ENCODE measurements at places on chromosomes 2 and 18.
A peak's percentile ranks its signal among the peaks of the same experiment; 100 is the strongest.

GRCh38 chr2:241011751-241012510 lies 13.5 kb downstream of the SNED1 start:
- DNase-seq, result no peak

DNA sequence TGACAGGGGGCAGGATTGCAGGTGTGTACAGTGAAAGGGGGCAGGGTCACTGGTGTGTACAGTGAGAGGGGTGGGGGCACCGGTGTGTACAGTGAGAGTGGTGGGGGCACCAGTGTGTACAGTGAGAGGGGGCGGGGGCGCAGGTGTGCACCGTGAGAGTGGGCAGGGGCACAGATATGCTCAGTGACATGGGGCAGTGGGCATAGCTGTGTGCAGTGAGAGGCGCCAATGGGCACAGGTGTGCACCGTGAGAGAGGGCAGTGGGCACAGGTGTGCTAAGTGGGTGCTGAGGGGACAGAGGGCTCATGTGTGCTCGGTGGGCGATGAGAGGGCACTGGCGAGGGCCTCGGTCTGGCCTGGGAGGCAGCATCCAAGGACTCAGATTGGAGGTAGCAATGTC lies 63.0 kb downstream of the GREB1 start:
- no peak for DNase-seq

GRCh38 chr2:231634412-231634811 lies 41.7 kb downstream of the TEX44 start:
- no peak for DNase-seq

GRCh38 chr2:161103451-161103831 lies 56.8 kb upstream of the TANK start:
- no peak for DNase-seq

GRCh38 chr18:25164848-25165811 lies 186.8 kb downstream of the ZNF521 start:
- DNase-seq, result no peak

DNA sequence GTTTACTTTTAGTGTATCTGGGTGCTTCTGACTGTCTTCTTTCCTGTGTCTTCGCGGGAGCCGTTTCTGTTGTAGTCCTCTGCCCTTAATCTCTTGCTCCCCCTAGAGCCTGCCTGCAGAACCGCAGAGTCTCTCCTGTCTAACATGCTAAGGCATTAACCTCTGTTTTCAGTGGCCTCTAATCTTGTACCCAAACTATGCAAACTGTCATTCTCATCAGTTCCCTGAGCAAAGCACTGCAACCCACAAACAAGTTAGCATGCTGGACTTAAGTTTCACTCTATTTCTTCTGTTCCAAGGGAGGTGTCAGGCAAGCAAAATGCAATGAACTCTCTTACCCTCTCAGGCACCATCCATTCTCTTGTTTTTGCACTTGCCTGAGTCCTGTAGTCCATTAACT lies 138.4 kb downstream of the OTX1 start:
- no peak for DNase-seq

- no peak for DNase-seq
Observed at GRCh38 chr18:21703241-21703820, 1.2 kb downstream of the ABHD3 start.

DNA sequence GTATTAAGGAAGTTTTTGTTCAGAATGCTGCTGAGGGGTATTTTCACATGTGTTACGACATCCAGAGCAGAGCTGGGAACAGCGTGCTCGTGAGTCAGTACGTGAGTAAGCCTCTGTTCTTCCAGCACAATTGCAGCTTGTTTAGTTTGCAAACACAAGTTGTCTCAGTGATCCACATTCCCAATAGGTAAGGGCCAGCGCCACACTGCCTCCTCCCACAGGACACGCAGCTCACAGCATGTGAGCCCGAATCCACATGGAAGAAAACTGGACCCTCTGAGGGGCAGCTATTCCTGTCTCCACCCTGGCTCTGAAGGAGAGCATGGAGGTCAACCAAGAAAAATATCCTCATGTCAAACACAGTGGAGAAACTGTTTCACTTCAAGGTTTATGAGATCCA lies 173.9 kb upstream of the PID1 start:
- peak; percentile 5 for DNase-seq

- DNase-seq, result no peak
Observed at GRCh38 chr2:49532702-49533101, 378.4 kb upstream of the FSHR start.

GRCh38 chr2:45951025-45951727 lies 299.7 kb downstream of the PRKCE start:
- DNase-seq, result peak; percentile 21

- DNase-seq, result no peak
Observed at GRCh38 chr2:236642584-236643291, 73.1 kb downstream of the ACKR3 start.

DNA sequence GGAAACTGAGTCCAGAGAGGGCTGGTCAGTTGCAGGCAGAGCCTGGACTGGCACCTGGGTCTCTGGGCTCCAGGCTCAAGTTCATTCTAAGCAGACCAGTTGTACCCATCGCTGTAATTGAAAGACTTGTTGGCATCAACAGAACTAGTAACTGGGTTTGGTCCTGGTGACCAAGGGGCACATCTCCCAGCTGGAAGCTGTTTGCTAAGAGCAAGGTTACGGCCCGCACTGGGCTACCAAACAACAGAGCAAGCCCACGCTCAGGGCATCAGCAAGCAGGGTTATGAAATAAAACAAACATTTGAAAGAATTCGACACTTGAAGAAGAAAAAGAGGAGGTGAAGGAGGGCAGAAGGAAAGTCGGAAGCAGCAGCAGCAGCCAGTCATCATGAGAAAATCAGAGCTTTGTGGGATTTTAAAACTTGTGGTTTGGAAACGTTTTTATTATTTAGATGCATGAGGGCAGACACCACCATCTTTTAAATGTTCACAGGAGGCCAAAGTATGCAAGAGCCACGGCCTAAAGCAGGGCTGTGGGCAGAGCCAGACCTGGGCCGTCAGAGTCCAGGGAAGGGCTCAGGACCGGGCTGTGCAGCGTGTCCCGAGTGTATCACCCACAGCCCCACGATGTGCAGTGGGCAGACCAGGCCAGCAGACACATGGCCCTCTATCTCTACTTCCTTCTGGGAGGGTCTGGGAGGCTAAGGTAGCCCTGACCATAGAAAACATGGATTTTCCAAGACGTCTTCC lies 220.3 kb downstream of the BCL2 start:
- no peak for DNase-seq

- DNase-seq, result no peak
Observed at GRCh38 chr2:157898591-157898996, 22.5 kb upstream of the ACVR1 start.

- DNase-seq, result no peak
Observed at GRCh38 chr2:43444989-43445645, 150.7 kb downstream of the THADA start.

GRCh38 chr2:238493411-238493810 lies 66.7 kb downstream of the ASB1 start:
- no peak for DNase-seq

- DNase-seq, result no peak
Observed at GRCh38 chr2:230910546-230911177, 14.4 kb downstream of the GPR55 start.

- DNase-seq, result no peak
Observed at GRCh38 chr2:203446071-203446481, 89.0 kb downstream of the RAPH1 start.

- no peak for DNase-seq
Observed at GRCh38 chr2:226151157-226151556, 648.5 kb downstream of the IRS1 start.

- DNase-seq, result no peak
Observed at GRCh38 chr2:70965506-70965905, 12.9 kb upstream of the ANKRD53 start.

DNA sequence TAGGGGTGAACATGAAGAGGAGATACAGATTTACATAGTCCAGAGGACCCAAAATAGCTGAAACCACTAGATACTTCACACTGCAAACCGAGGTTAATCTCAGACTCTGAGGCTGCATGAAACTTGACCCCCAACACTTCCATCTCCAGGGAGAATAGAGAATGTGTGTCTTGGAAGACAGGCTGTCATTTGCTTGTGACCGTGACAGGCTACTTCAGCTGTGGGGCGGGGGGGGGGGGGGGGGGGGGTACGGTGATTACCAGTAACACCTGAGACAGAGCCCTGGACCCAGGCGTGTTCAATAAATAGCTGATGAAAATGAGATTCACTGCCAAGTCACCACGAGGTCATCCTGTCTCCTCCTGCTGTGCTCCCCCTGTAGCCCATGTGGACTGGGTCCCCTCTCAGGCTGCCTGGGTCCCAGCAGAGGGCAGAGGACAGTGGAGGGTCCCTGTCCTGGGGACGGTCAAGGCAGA lies 5.7 kb upstream of the KLHL29 start:
- no peak for DNase-seq

- DNase-seq, result no peak
Observed at GRCh38 chr18:41992066-41992465, 37.0 kb downstream of the PIK3C3 start.

- no peak for DNase-seq
Observed at GRCh38 chr18:28846958-28847357, 670.0 kb upstream of the CDH2 start.

DNA sequence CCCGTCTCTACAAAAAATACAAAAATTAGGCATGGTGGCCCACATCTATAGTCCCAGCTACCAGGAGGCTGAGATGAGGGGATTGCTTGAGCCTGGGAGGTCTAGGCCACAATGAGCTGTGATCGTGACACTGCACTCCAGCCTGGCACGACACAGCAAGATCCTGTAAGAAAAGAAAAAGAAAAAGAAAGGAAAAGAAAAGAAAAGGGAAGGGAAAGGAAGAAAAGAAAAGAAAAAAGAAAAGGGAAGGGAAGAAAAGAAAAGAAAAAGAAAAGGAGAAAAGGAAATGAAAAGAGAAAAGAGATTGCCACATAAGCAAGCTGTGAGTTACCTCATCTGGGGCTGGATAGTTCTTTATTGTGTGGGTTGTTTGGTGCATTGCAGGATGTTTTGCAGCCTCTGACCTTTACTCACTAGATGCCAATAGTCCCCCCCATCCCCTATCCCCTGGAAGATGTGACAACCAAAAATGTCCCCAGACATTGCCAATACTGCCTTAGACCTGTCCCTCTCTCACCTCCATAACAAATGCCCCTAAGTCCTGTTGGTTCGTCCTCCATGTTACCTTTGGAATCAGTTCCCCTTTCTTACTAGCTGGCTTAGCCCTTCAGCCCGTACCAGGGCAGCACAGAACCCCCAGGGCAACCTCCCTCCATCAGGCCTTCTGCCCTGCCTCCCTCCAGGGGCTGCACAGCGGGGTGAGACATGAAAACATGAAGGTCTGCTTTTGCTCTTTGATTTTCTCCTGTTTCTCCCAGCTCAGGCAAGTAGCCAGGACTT lies 8.9 kb downstream of the ASPRV1 start:
- peak; percentile 23 for DNase-seq

- peak; percentile 7 for DNase-seq
Observed at GRCh38 chr2:36059691-36060090, 295.9 kb upstream of the CRIM1 start.

DNA sequence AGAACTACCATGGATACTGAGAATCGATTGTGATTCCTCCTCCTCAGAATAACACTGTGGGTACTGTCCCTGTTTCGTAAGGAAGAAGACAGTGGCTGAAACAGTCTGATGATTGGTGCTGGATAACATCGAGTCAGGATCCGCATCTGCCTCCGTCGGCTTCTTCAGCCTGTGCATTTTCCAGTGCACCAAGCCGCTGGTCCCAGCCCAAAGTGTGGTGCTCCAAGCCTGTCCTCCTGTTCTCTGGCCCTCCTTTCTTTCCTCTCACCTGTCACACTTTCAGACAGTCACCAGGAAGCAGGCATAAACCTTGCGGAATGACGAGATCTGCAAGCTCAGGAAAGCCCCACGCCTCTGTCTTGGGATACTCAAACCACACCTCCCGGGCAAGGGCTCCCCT lies 30.6 kb downstream of the PTGR3 start:
- no peak for DNase-seq

- DNase-seq, result no peak
Observed at GRCh38 chr2:204177251-204177976, 240.9 kb downstream of the ICOS start.

GRCh38 chr2:232502911-232503808 lies 15.5 kb upstream of the ECEL1 start:
- no peak for DNase-seq

- DNase-seq, result no peak
Observed at GRCh38 chr2:39511605-39512433, 74.7 kb upstream of the MAP4K3 start.

GRCh38 chr18:62848946-62849345 lies 133.6 kb downstream of the PHLPP1 start:
- no peak for DNase-seq

DNA sequence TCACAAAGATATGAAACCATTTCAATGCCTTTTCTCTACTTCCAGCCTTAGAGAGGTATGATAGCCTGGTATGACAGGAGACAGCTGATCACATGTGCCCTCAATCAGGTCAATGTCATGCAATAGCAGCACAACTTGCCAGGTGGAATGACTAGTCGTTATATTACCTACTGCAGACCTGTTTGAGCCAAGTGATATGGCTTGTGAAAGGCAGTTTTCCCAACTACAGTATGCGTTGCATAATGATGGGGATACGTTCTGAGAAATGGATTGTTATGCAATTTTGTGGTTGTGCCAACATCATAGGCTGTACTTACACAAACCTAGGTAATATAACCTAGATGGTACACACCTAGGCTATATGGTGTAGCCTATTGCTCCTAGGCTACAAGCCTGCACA lies 262.8 kb downstream of the ICOS start:
- DNase-seq, result no peak

- DNase-seq, result no peak
Observed at GRCh38 chr2:236861944-236862343, 223.7 kb upstream of the COPS8 start.

DNA sequence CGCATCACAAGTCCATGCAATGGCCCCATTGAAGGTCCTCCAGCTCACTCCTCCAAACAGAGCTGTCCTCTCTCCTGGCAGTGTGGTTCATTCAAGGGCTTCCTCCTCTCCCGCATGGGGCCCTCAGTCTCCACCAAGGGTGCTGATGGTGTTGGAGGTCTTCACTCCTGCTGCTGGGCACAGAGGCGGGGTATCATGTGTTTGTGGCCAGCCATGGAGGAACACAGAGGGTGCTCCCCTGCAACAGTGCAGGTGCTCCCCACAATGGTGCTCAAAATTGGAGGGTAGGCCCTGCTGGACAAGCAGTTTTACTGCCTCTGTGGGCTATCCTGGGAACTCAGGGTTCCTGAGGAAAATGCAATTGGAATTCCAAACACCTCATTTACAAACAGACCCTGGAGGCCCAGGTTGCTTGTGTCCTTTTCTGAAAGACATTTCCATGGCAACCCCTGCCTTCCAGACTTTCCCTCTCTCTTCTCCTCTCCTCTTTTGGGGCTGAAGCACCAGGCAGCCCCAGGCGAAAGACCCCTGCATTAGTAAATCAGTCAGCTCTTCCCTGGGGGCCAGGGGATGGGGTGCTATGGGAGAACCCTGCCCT lies 256.0 kb downstream of the HAUS1 start:
- DNase-seq, result no peak

Measured in HL-60 (cell line).